ENCODE measurements at places on chromosomes 5 and 9.

- peak; percentile 53 for DNase-seq
These were observed 231.6 kb downstream of the SLF1 start for GRCh38 chr5:94849821-94850736.

GRCh38 chr5:174755106-174755505 lies 30.7 kb downstream of the MSX2 start:
- no peak for DNase-seq

GRCh38 chr5:108148715-108149139 lies 233.2 kb downstream of the FBXL17 start:
- DNase-seq: peak; percentile 5

DNA sequence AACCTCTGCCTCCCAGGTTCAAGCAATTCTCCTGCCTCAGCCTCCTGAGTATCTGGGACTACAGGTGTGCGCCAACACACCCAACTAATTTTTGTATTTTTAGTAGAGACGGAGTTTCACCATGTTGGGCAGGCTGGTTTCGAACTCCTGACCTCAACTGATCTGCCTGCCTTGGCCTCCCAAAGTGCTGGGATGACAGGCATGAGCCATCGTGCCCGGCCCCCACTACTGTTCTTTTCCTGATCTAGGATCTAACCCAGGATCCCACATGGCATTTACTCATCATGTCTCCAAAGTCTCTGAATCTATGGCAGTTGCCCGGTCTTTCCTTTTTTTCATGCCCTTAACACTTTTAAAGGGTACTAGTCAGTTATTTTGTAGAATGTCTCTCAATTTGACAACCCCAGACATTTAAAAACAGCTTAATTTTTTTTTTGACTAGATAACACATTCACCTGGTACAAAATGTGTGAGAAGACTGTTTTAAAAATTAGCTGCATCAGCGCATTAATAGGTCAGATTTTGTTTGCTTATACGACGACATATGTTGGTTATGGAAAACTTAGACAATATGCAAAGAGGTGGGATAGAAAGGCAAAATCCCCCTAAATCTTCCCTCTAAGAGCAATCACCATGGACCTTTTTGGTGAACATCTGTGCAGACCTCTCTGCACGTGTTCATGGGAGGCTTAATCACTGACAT lies 46.5 kb downstream of the STOM start:
- DNase-seq: no peak

DNA sequence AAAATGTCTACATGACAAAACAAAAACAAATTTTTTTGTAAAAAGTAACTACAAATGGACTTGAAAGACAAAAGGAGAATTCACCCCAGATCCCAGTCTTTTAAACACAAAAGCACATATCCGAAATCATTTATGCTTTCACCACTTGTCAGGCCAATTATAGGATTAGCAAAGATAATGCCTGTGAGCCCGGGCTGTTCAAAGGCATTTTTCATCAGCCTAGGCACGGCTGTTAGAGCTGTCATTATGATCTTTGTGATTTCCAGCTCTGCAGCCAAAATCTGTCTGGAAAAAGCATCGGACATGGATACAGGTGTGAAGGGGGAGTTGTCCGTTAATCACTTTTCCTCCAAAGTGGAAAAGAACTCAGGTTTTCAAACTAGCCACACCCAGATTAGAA lies 23.6 kb upstream of the RAB14 start:
- DNase-seq: no peak

DNA sequence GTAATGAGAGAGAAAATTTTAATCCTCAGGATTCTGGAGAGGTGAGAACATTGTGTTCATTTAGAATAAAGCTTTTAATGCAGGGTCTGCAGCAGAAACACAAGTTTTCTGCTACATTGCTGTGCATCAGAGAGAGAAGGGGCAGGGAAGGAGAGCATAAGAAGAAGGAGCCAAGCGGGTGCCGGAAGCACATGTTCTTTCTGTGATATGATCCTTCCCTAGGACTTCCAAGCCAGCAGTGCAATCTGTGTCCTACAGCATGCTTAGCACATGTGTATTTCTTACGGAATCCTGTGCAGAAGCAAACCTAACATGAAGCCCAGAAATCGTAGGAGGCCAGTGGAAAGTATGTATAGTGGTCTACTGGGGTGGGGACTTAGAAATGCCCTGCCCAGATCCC lies 458.3 kb upstream of the BRINP1 start:
- DNase-seq: no peak

DNA sequence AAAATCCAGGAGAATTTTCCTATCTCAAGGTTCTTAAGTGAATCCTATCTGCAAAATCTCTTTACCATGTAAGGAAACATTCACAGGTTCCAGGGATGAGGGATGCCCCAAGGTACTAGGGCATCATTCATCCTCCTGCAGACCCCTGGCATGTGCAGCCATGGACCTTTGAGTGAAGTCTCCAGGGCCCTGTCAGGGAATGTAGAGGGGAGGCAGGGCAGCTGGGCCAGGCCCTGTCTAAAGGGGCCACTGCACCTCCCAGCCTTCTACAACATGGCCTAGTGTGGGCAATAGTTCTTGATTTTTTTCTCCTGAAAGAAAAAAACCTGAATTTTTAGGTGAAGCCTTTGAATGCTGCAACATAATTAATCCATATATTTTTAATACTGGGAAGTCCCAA lies 63.3 kb downstream of the SEMA4D start:
- no peak for DNase-seq

DNA sequence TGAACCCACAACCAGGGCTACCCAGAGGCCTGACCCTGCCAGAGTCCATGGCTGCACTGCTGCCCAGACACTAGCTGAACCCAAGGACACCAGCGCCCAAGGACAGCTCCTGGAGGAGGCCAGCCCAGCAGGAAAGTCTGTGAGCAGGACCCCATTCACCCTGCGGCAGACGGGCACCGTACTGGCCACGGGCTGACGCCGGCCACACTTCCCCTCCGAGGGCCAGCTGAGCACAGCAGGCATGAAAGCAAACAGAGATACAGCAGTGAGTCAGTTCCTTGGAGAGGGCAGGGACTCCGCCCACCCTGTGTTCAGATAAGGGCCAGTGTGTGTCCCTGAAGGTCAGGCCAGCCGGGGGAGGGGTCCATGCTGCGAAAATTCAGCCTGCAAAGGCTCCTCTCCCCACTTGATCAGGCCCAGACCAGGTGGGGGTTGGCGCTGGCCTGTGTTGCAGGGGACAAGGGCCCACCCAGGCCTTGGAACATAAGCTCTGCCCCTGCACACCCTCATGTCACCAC lies 3.2 kb downstream of the RNF208 start:
- peak; percentile 83 for DNase-seq

DNA sequence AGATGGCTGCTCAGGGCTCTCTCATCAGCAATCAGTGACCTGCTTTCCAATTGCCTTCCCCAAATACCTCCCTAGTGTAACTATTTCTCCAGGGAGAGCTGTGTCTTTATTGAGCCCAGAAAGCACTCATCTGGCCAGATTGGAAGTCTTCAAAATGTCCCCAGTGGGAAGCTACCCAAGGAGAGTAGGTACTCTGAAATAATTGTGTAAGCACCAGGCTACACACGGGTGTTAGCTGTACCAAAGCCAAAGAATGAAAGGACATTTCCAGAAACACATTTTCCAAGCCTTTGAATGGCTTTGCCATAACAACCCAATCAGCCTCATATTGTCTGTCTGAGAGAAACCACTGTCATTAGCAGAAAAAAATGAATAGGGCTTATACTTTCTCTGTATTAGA lies 318.8 kb downstream of the FAM170A start:
- DNase-seq: no peak

Measured in hematopoietic multipotent progenitor cell treated with erythropoietin and hydrocortisone succinate and interleukin-3 and kit ligand, for 8 days (in vitro differentiated cells).